DMS53 (cell line): ENCODE measurements at places on chromosomes 5 and 9.
A peak's percentile ranks its signal among the peaks of the same experiment; 100 is the strongest.

- no peak for DNase-seq
These were observed 474.3 kb downstream of the ARHGEF28 start for GRCh38 chr5:74100268-74100665.

DNA sequence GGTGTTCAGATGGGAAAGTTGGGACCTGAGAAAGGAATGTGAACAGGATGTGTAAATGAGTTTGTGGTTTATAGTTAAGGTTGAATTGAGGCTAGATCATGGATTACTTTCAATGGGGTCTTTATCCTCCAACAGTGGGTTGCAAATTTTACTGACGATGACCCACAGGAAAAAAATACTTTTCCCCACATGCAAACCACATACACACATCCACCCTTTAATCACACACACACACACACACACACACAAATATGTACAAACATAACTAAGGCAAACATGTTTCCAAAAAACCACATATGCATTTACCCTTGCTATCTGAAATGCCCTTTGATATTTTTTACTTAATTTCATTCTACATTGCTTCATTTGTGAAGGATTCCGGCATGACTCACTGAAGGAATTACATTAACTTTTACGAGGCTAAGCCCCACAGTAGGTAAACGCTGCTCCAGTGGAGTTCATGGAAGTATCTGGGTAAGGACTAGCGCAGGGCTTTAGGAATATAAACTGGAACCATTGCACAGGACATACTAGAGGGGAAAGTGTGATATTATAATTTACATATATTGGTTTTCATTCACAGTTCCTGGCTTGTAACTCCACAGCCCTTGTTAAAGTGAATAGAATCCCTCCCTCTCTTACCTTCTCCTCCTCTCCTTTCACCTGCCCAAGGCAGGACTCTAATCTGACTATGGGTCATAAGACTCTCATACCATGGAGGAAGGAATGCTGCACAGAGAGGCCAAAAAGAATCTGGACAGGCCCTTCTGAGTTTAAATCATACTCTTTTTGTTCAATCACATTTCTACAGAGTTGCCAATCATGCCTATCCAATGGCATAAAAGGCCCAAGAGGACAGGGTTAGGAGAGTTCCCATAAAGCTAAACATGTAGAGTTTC lies 8.5 kb upstream of the SPEF2 start:
- no peak for DNase-seq

DNA sequence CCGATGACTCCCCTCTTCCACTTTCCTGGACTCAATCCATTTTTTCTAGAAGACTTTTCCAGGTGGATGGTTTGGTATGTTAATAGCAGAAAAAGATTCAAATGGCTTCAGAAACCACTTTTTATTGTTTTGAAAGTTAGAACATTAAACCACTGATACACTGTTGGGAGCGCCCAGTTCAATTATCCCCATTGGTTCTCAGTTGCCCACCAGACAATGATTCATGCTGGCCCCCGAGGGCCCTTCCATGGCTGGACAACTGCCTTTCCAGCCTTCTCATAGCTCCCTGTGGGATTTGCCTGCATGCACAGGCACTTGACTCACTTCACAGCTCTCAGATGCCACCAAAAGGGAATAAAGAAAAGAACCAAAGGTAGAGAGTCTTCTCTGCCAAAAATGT lies 21.3 kb upstream of the ANKRD34B start:
- no peak for DNase-seq

DNA sequence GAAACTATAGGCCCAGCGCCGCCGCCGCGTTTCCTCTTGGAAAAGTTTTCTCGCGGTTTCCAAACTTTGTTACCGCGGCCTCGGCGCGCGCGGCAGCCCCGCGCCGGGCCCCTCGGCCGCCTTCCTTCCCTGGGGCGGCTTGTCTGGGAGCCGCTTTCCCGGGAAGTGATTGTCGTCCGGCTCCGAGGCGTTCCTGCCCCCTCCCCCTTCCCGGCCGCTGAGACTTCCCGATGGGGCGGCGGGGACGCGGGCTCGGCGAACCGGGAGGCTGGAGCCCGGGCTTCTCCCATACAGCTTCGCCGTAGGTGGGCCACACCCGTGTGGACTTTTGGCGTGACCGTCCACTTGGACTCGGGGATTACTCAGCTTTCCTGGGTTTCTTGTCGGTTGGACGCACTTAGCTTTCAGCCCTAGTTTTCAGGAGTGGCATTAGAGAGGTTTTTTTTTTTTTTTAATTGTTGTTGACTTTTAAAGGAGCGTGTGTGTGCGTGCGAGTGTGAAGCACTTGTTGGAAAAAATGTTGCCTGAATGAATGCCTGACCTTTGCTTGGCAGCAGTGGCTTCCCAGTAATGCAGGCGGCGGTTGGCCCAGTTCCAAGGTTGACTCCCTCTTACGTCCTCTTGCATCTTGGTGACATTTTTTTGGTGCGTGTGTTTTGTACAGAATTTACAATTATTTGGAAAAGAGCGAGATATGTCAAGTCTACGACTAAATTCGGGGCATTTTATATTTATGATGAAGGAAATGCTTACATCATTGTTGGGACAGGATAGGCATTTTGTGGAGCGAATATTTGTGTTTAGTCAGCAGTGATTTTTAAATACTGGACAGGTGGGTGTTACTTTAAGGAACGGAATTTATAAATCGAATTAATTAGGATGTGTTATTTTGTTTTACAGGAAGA lies 821 bp downstream of the CTNNA1 start:
- DNase-seq, result peak; percentile 95

GRCh38 chr5:1998716-1999317 lies 116.1 kb upstream of the IRX4 start:
- no peak for DNase-seq

GRCh38 chr9:97382099-97382718 lies 29.7 kb upstream of the TDRD7 start:
- DNase-seq, result peak; percentile 54

DNA sequence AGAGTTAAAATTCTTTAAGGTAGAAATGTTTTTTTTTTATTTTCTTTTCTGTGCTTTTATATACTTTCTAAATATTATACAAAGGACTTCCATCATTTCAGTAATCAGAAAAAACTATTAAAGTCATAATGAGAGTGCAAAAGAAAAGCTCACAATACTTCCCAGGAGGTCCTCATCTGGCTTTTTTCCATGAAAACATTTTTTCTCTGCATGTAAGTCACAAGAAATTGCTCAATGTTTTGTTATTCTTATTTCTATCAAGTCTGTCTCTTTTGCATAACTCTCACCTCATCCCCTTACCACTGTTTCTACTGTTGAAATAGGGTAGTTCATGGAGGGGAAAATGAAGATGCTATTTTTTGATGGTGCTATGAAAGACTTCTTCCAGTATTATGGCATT lies 375.0 kb downstream of the TMEM232 start:
- DNase-seq, result no peak

GRCh38 chr5:56325039-56325438 lies 91.9 kb upstream of the ANKRD55 start:
- no peak for DNase-seq

GRCh38 chr9:91659529-91660495 lies 236.2 kb upstream of the NFIL3 start:
- no peak for DNase-seq

DNA sequence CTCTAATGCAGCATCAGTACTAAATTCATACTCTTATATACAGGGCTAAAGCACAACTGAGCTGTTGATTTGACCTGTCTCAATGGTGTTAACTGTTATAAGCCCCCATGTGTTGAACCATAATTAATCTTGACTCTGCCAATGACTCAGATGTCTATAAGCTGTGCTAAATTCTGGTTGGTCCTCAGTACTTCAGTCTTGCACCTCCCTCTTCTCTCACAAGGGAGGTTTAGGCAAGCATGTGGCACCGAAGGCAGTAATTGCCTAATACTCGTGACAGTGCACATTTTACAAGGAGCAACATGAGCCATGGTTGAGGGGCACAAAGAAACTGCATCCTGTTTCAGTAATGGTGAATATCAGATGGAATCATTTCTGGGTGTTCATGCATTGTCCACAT lies 255.9 kb downstream of the TRPM3 start:
- DNase-seq, result no peak

- DNase-seq, result no peak
These were observed 270.2 kb upstream of the IRX1 start for GRCh38 chr5:3325201-3325971.

DNA sequence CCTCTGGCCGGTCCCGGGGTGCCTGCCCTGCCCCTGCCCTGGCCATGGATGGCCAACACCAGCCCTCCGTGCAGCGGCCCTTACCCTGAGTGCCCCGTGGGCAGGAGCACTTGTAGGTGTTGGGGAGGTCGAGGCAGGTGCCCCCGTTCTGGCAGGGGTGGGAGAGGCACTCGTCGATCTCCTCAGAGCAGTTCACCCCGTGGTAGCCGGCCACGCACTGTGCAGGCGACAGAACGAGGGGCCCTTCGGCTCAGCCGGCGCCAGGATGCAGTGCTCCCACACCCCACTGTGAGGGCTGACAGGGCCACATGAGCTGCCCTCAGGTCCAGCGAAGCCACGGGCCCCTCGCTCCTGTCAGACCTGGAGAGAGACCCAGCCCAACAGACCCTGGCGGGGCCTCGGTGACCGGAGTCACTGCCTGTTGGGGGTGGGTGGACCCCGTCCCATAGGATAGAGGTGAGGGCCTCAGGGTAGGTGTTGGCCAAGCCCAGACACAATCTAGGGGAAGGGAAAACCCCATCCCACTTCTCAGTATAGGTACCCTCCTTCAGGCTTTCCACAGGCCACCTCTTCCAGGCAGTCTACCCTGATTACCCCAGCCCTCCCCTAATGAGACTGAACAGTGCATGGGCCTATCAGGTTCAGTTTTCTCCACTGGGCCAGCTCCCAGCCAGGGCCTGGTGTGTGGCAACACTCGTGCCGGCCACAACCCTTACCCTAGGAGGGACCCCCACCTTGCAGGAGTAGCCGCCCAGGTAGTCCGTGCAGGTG lies 24.6 kb upstream of the SEC16A start:
- no peak for DNase-seq

- no peak for DNase-seq
These were observed 10.1 kb downstream of the ARSB start for GRCh38 chr5:78975035-78975434.

GRCh38 chr9:137088121-137088520 lies 1.3 kb downstream of the MAN1B1 start:
- no peak for DNase-seq

DNA sequence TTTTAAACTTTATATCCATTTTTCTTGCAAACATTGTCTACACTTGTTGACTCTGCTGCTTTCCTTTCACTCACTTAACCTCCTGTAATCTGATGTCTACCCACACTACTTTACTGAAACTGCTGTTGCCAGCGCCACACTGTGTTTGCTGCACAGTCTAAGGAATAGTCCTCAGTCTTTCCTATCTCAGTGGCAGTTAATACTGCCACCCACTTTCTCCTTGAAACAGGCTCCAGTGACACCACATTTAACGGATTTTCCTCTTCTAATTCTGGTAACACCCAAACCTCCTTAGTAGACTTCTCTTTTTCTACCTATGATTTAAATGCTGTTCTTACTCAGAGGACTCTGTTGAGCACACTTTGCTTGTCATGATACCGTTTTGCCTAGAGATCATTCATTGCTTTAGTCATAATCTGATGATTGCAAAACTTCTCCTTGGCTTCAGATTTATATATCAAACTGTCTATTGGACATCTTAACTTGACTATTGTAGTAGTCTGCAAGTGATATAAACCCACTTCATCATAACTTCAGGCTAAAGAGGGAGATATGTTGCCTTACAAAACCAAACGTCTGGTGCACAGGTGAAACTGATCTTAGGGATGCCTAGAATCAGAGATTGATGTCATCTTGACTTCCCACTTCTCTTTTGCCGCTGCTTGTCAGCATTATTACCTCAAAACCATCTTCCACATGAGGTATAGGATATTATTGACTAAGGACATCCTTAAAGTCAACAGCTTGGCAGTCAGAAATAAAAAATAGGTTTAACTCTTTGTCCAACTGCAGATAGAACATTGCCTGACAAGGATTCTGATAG lies 94.1 kb downstream of the CDC42SE2 start:
- no peak for DNase-seq

DNA sequence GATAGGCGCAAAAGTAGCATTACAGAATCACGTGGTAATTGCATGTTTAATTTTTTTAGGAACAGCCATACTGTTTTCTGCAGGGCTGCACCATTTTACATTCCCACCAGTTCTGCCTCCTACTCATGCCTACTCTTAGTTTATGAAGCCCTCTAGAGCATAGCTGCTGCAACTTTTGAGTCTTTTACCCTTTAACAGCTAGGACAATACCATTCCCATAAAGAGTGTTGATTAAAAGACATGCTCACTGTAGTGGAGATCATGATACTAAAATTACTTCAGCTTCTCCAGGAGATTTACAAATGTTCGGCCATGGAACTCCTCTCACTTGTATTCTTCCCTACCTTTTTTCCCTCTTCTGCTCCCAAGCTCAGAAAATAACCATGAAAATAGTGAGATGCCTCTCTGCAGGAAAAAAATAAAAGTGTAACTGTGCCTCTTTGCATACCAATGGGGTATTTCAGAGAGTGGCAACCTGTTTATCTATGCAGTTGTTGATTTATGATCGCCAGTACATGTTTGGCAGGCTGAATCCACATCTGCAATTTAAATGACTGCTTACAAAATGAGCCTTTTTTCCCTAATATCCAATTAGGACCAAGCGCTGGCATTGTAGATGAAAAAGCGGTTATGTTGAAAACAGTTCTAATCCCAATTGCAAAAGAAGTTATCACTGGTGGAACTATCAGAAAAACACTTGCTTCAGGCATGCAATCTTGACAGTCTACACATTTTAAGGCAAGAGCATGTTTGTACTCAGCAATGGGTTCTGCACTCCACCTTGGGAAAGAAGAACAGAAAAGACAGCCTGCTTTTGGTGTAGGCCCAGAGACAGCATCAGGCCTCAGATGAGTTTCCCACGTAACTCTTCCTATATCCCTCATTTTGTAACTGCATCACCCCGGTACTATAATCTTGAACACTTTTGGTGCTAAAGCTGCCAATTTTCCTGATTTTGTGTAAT lies 131.1 kb downstream of the ADAMTSL1 start:
- no peak for DNase-seq

DNA sequence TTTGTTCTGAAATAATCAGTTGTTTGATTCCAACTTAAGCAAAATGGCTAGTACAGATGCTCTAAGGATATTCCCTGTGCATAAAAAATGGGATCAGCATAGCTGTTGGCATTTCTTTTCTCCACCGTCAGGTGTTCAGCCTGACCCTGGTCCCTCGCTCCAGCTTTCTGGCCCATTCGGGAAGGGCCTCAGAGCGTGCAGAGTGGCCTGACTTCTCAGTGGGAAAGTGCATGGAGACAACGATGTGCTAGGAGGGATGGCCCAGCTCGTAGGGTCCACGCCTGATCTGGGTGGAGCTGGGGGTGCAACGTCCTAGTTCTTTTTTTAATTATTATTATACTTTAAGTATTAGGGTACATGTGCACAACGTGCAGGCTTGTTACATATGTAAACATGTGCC lies 319.1 kb upstream of the IRX4 start:
- DNase-seq, result no peak

DNA sequence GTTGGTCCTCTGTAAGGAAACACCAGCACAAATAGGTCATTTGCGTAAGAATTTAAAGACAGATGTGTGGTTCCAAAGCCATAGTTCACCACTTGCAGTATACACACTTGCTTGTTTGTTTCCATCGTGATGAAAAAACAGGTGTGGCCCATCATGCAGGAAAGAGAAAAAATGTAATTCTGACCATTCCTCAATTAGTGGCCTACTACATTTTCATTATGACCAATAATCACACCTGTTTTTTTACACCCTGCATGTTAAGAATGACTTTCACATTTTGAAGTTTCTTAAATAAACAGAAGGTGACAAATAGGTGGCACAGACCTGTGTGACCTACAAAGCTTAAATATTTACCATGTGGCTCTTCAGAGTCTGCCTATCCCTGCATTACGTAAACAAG lies 2.2 kb upstream of the ICE1 start:
- peak; percentile 42 for DNase-seq

GRCh38 chr5:159419576-159419975 lies 89.3 kb upstream of the IL12B start:
- peak; percentile 35 for DNase-seq
